B cell (primary cell): ENCODE measurements at places on chromosomes 1 and 21. TPM values are rescaled to one million over a fixed set of nuclear protein-coding genes. Genes with fewer than 3 reads are reported as not detected.

CELA3B gene
- not detected in 2 replicates for polyA plus RNA-seq

DNA sequence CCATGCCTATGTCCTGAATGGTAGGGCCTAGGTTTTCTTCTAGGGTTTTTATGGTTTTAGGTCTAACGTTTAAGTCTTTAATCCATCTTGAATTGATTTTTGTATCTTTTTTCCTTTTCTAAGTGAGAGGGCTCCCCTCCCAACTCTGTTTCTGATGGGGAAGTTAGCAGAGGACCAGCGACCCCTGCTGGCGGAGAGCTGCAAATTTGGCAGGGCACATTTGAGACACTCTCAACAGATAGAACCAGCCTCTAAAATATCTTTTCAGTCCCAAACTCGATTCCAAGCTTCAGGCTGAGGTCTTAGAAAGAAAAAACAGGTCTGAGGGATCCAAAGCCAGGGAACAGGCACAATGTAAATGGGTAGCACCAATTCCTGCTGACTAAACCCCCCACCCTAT is 32.5 kb downstream of the LRRC3 start:
- no peaks in the 10 kb centered on the region for H3K36me3 ChIP-seq
- H3K4me3 ChIP-seq, result no peak overlapping the region
- no peak overlapping the region for H3K27ac ChIP-seq
- no peaks in the 10 kb centered on the region for H3K4me1 ChIP-seq

- DNase-seq, result no peak
- H3K4me3 ChIP-seq, result no peak overlapping the region
- H3K27me3 ChIP-seq, result no peaks in the 10 kb centered on the region
- no peaks in the 10 kb centered on the region for H3K4me1 ChIP-seq
- no peaks in the 10 kb centered on the region for H3K36me3 ChIP-seq
These were observed 41.8 kb downstream of the ITSN1 start for GRCh38 chr21:33684068-33684467.

DNA sequence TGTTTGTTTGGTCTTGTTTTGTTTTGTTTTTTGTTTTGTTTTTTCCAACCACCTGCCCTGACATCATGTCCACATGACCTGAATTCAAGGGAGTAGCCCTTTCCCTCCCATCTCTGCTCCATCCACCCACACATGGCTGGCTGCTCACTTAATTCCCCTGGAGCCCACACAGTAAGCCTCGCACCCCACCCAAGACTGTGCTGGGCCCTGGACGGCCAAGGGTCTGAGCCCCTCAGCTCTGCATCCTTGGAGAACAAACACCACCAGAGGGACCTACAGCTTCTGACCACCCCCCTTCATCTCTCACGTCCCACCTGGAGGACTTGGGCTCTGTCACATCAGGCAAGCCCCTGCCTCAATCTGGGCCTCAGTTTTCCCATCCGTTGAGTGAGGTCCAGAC is 39.1 kb downstream of the MATN1 start:
- no peak overlapping the region for H3K27ac ChIP-seq
- H3K27me3 ChIP-seq, result no peaks in the 10 kb centered on the region
- no peaks in the 10 kb centered on the region for H3K36me3 ChIP-seq
- DNase-seq, result no peak
- H3K4me1 ChIP-seq, result peaks cover 9% of the 10 kb centered on the region
- no peak overlapping the region for H3K4me3 ChIP-seq

GRCh38 chr1:8822373-8823294 is 5.2 kb upstream of the RERE start:
- H3K27me3 ChIP-seq, result no peaks in the 10 kb centered on the region
- no peak for DNase-seq
- no peaks in the 10 kb centered on the region for H3K36me3 ChIP-seq
- H3K27ac ChIP-seq, result no peak overlapping the region

PODN gene
- not detected in 2 replicates for polyA plus RNA-seq

DNA sequence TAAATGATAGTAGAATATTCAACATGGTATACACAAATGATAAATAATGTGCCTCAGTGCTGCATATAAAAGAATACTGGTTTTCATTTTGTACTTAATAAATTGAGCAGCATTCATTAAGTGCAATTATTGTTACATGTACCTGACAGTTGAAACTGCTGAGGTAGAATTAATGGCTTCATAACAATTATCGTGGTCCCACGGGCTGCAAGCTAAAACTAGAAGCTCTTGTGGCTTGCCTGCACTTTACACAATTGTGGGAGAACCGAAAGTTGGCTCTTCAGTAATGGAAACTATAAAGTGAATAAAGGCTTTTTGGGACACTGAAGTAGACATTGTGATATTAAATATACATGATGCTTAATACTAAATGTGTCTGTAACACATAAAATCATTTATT is 23.2 kb downstream of the INSL5 start:
- no peaks in the 10 kb centered on the region for H3K4me1 ChIP-seq
- no peak for DNase-seq
- H3K4me3 ChIP-seq, result no peak overlapping the region
- H3K36me3 ChIP-seq, result no peaks in the 10 kb centered on the region
- H3K27me3 ChIP-seq, result no peaks in the 10 kb centered on the region

OR14K1 gene
- not detected in 2 replicates for polyA plus RNA-seq

DNA sequence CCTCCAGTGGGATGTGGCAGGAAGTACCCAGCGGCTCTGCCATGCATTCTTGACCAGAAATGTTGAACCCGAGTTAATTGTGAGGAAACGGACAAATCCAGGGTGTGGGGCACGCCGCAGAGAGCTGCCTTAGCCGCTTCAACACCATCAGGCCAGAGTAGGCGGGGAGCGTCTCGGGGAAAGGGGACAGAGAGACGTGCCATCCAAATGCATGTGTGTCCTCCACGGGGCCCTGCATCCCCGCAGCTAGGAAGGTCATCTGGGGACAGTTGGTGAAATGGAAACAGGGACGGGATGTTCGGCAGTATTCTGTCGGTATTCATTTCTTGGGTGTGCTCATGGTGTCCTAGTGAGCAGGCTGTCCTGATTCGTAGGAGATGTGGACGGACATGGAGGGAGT is 59.1 kb upstream of the TRAPPC10 start:
- H3K4me3 ChIP-seq, result no peak overlapping the region
- no peak overlapping the region for H3K27ac ChIP-seq
- no peak for DNase-seq

- H3K27me3 ChIP-seq, result no peaks in the 10 kb centered on the region
- H3K4me3 ChIP-seq, result no peak overlapping the region
- no peaks in the 10 kb centered on the region for H3K36me3 ChIP-seq
- DNase-seq, result no peak
- no peak overlapping the region for H3K27ac ChIP-seq
These were observed 36.5 kb downstream of the EPHB2 start for GRCh38 chr1:22747021-22747734.

CDC42SE1 gene
- polyA plus RNA-seq, result 366 and 419 TPM in 2 replicates
